Small intestine (tissue), 16 donors: ENCODE measurements at places on chromosomes 3 and 15. TPM values are rescaled to one million over a fixed set of nuclear protein-coding genes. Genes with fewer than 3 reads are reported as not detected.

The GPR156 gene
- polyA plus RNA-seq, result not detected

- no peak for DNase-seq
Measured at GRCh38 chr3:20574746-20575145, 388.7 kb upstream of the SGO1 start.

DNA sequence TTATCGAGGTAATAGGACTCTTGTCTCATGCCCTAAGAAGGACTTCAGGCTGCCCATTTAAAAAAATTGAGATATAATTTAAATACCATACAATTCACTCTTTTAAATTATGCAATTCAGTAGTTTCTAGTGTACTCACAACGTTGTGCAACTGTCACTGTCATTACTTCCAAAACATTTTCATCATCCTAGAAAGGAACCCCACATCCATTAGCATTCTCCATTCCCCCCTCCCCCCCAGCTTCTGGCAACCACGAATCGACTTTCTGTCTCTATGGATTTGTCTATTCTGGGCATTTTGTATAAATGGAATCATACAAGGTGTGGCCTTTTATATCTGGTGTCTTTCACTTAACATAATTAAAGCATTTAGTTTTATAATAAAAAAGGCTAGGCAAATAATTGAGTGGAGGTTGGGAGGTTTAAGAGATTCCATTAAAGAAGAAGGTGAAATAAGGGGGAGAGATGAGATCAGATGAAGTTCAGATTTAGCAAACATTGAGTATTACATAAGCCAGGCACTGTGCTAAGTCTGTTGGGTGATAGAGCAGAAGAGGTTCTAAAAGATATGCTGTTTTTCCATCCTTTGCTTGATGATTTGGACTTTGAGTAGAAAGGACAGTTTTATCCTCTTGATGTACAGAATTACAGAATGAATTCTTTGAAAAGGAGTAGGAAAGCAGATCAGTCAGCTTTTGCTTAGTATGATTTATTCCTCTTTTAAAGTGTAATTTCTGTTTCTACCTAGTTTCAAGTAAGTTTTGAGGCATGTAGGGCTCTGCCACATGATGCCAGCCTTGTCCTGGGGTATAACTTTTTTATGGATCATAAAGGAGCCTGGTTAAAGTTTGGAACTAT is 36.3 kb downstream of the UBE2E2 start:
- no peak for DNase-seq

- peak; percentile 53 for DNase-seq
Measured at GRCh38 chr3:44966795-44967278, 9.1 kb downstream of the ZDHHC3 start.

The HYKK gene
- polyA plus RNA-seq, result 6.8 TPM

DNA sequence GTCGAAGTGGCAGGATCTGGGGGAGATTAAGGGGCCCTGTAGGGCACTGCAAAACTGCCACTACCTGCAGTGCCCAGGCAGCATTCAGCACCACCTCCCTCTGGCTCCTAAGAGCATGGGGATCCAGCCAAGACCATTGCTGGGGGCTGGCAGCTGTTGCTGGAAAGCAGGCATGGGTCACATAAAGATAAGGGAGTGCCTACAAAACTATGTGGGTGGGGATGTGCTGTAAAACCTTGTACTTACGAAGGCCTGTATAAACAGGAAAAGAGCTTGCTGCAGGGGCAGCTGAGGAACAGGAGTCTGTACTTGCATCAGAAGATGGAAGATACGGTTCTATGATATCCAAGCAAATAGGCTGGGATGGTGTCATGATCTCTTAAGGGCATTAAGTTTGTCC is 27.1 kb downstream of the IL20RB start:
- DNase-seq, result peak; percentile 67
